ENCODE measurements at places on chromosomes 3 and 15. TPM values are rescaled to one million over a fixed set of nuclear protein-coding genes. Genes with fewer than 3 reads are reported as not detected.

- DNase-seq, result no peak
These were observed 102.8 kb downstream of the CHSY1 start for GRCh38 chr15:101148881-101149664.

DNA sequence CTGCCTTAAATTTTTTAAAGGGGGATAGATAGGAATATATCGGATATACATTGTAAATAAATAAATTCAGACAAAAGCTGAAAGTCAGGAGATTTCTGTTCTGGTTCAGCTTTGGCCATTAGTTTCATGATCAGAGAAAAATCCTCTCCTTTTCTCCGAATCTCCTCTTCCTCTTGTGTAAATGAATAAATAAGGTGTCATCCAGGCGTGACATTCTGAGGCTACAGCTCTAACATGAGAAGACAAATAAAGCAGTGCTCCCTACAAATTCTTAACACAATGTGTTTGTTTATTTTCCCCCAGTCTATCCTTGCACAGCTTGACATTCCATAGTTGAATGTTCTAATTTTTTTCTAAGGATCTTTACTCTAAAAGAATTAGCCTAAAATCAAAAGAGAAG lies 9.4 kb upstream of the MB21D2 start:
- no peak for DNase-seq

GRCh38 chr3:21526461-21526860 lies 224.5 kb downstream of the ZNF385D start:
- no peak for DNase-seq

DNA sequence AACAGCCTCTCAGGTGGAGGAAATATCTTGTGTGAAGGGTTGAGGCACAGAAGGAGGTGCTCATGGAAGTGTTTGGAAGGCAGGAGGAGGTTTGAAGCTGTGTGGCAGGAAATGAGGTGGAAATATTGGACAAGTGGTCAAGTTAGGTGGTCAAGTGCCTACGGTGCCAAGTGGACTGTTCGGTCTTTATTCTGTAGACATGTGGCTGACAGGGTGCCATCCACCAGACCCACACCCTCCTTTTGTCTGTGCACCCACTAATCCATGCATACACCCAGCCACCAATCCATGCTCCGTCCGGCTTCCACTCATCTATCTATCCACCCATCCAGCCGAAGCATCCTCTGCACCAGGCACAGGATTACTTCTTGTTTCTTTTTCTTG lies 2.2 kb downstream of the SLC6A20 start:
- no peak for DNase-seq

Gene EPB42
- not detected for total RNA-seq

Gene SCAANT1
- total RNA-seq, result not detected

Data from naive thymus-derived CD4-positive, alpha-beta T cell (primary cell).